Stimulated activated memory B cell treated with anti-CD40 and anti-IgM and Interleukin-4, amounts not matched to agents 10 μg/mL and 1 μg/mL and 100 μg/mL, for 72 hours (primary cell): ENCODE measurements at places on chromosomes 13 and 19.

DNA sequence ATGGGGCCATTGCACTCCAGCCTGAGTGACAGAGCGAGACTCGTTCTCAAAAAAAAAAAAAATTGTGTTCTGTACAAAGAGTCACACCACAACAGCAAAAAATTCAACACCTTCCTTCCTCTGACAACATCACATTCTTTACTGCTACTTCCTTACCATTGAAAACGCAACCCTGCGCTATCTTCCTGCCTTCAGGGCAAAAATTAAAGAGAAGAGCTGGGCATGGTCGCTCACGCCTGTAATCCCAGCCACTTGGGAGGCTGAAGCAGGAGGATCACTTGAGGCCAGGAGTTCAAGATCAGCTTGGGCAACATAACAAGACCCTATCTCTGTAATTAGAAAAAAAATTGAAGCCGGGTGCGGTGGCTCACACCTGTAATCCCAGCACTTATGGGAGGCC lies 9.4 kb upstream of the ZNF444 start:
- ATAC-seq = no peak

DNA sequence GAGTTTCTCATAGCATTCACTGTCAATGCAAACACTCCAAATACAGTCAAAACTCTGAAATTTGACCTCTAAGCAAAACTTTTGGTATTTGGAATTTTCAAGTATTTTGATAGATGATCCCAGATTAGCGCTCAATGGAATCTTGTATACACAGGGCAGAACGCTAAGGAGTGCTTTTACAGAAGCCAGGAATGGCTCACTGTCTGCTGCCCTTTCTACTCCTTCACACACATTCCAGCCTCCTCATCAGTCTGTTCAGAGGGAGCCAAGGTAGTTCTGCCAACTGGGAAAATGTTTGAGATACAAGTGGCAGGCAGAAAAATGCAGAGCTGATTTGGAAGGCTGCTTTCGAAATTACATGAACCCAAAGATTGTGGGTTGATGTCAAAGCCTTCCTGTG lies 4.4 kb upstream of the STARD13 start:
- ATAC-seq = no peak

DNA sequence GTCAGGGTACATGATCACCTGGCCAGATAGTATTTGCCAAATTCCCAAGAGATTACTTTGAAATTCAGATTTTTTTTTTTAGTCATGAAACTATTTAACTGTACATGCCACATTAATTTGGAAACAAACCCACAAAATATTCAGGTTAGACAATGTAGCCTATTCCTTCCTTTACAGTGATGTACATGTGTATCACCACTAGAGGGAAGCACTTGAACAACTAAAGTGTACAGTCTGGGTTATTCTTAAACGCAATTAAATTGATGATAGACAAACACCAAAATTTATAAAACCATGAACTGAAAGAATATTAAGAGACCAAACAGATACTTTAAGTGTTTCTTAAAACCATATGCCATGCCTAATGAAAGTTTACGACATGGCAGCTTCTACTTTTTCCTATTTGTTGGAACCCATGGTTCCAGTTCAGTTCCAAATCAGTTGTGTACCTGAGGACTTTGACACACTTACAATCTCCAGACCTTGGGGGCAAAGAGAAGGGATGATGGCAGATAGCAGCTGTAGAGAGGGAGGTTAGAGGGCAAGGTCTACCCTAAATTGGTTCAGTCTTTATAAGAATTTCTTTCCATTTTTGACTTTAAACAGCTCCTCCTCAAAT lies 52.8 kb downstream of the TNFSF13B start:
- ATAC-seq = peak; percentile 70

GRCh38 chr19:28487999-28488398 lies 725.0 kb downstream of the UQCRFS1 start:
- no peak for ATAC-seq

- ATAC-seq = no peak
Measured at GRCh38 chr19:46447824-46448223, 19.1 kb upstream of the PNMA8C start.

DNA sequence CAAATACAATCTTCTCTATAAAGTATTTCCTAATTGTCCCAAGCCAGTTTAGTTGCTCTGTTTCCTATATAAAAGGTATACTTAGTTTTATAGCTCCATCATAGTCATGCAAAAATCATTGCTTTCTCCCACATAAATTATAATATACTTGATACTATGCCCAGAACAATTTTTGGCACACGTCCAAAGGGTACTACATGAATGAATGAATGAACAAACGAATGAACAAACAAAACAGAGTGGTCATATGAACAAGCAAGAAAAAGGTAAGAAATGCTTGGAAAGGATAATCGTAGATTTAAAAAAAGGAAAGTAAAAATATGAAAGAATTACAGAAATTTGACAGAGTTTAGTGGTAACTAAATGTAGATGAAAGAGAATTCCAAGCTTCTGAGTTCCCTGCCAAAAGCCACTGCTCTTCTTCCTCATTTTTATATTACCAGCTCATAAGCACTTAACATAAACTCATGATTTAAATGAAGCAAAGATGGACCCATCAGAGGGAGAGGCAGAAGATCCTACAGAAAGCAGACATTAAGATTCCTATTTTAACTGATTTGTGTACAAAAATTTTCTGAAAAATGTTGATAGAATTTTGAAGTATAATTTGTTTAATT lies 123.2 kb downstream of the ENOX1 start:
- ATAC-seq = no peak

GRCh38 chr13:41614671-41615527 lies 157.5 kb downstream of the RGCC start:
- no peak for ATAC-seq

DNA sequence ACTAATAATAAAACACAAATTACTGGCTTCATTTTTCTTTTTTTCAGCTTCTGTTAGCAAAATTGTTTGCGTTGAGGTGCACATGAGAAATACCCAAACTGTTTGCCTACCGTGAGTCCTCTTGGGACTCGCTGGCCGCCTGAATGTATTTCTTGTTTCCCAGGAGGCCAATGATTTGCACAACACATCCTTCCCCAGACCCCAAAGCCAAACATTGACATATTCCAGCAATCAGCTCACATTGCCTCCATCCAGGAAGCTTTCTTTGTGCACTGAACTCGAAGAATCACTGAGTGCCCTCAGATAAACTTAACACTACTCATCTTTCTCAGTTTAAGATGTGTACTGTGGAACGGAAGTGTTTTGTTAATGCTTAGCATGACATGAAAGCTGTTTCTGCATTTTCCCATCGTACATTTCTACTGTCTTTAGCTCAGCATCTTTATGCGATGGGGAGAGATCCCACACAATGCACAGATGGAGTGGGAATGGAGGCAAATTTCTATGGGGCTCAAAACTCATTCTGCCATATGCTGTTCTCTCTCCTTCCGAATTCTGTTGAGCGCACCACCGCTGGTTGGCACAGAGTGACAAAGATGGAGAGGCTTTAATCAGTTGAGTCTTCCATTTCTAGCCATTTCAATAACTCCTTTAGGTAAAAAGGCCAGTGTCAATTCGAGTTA lies 399.5 kb downstream of the RFC3 start:
- no peak for ATAC-seq
